Stimulated activated CD4-positive, alpha-beta T cell treated with anti-CD3 and anti-CD28 coated beads, Interleukin-1b, Interleukin-23, amount 100 ng/mL, for 1 hour (primary cell): ENCODE measurements at places on chromosomes 5 and 9.
A peak's percentile ranks its signal among the peaks of the same experiment; 100 is the strongest.

DNA sequence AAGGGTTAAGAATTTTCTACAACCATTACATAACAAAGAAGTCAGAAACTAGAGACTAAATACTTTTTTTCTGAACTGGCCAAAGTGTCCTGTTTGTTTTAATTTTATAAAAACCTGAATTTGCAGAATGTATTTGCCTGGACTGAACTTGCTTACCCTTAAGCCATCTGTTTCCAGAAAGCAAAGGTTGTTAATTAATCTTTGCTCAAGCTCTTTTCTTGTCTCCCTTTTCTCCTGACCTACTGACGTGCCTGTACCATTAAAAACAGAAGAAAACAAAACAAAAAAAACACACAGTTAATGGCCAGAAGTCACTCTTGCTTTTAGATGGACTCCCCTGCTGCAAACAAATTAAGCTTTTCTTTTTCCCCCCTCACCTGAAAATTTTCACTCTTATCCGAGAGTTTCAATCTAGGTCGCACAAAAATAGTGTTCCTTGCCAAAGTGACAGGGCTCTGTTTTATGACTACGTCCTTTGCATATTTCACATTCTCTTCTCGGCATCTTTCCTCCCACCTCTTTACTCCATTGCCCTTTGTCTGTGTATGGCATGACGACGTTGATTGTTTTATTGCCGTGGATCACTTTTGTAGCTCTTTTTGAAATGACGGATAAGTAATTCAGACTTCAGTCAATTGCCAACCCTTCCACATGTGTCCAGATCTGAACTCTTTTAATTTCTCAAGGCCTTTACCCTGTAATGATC lies 333.8 kb upstream of the GRIN3A start:
- no peak for DNase-seq

DNA sequence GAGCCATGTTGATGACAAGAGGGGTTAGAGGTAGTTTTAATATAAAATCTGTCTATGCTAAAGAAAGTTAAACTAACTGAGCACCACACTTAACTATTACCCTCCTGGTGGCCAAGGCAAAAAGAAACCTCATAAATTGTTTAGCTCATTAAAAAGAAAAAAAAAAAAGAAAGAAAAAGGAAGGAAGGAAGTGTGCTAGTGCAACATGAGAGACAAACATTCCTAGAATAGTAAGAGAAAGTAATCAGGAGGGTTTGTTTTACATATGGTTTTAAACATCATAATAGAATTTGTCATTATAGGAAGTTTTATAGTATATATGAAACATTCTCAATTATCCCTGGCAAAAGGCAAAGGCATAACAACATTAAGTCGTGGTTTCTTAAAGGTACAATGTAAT lies 152.3 kb downstream of the SNX18 start:
- DNase-seq, result no peak

- DNase-seq, result peak; percentile 51
Measured at GRCh38 chr9:97923529-97924108, 1.3 kb upstream of the TRMO start.

DNA sequence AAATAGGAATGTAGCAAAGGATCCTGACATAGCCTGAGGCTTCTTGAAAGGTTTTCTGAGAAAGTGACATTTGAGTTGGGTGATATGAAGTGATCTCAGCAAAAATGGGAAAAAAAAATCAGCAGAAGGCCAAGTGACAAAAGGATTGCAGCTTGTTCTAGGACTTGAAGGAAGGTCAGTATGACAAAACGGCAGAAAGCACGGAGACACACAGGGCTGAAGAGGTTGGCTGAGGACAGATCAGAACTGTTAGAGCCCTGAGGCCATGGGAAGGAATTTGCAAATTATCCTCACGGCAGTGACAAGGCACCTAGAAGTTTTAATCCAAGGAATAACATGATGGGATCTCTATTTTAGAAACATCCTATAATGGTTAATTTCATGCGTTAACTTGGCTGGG lies 31.0 kb downstream of the TRIM32 start:
- no peak for DNase-seq

DNA sequence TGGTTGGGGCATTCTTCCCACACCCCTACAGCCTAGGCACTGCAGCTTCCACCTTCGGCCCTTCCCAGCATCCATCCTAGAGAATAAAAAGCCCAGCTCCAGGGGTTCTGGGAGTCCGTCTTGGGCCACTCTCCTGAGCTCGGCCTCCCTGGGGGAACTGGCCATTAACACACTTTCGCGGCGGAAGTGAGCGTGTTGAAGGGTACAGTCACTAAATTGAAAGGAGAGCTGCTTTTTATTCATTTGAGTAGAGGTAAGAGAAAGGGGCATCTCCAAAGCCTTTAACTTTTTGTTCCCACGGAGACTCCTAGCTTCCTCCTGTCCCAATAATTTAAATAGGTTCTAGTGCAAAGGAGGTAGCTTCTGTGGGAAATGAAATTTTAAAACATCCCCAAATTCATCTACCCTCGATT lies 31.0 kb upstream of the NFIB start:
- DNase-seq, result no peak

- DNase-seq, result no peak
Measured at GRCh38 chr5:137734962-137735554, 831 bp downstream of the KLHL3 start.

DNA sequence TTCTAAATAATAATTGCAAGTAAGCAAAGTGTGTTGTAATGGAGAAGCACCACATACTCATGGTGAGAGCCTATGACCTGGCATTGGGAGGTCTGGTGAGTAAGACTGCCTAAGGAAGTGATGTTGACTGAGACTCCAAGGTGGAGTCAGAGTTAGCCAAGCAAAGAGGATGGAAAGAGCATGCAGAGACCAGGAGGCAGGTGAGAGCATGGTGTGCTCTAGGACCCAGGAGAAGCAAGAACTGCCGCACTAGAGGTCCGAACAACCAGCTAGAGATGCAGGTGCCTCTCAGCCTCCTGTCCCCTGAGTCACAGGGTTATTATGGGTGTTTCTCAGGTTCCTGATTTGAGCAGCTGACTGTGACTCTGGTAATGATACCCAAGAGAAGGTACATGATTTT lies 27.3 kb downstream of the ANP32B start:
- DNase-seq, result no peak
